Mesenchymal stem cell (in vitro differentiated cells and primary cell): ENCODE measurements at places on chromosomes 7 and 10.

GRCh38 chr10:102581981-102582580 lies 62.2 kb upstream of the TRIM8 start:
- no peak for DNase-seq

GRCh38 chr7:131537571-131537978 lies 18.9 kb downstream of the PODXL start:
- DNase-seq, result no peak

DNA sequence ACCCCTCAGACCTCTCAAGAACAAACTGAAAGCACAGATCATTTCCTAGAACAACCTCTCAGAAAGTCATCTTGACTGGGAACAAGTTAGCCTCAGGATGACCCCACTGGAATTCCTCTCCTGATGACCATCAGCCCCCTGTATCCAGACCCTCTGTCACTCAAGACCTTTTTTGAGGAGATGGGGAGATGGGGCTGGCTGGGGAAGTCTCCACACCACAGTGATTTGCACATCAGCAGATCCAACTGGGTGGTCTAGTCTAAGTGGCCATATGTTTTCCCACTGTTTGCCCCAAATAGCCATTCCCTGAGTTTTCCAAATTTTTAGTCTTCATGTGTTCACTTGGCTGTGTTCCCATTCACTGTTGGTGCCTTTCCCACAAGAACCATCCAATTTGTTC lies 452.4 kb upstream of the NPVF start:
- DNase-seq, result no peak

DNA sequence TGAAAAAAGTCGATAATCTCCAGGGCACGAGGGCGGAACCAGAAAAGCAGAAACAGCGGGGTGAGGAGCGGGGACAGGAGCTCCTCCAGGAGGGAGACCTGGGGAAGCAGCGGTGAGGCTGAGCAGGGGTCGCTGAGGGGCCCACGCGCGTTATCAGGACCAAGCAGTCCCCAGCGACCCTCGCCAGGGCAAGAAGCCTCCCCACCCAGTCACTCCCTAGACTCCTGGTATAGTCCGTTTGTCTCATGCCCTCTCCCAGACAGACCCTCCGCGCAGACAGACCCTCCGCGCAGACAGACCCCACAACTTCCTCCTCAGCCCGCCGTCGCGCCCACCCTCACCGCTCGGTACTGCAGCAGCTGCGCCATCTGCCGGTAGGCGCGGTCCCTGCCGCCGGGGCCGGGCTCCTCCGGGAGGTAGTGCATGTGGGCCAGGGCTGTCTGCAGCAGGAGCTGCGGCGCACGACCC lies 6.3 kb downstream of the ATG9B start:
- peak; percentile 51 for DNase-seq

DNA sequence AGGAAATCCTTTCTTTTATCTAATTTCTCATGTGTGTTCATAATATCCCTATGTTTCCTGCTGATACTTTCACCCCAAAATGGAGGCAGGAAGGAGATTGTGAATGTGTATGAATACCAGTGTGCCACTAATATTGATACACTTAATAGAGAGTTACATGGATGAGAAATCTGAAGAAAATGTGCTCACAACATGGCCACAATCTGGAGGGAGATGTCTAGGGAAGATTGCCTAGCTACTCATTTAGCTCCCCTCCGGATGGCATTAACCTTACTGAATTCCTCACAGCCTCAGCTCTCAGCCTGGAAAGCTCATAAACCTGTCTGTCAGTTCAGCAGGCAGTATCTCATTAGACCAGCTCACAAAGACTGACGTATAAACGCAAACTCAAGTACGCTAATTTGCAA lies 23.4 kb upstream of the DMTF1 start:
- DNase-seq, result no peak

GRCh38 chr10:10830293-10830986 lies 187.2 kb upstream of the CELF2 start:
- DNase-seq, result peak; percentile 93

- DNase-seq, result peak; percentile 32
These were observed 13.1 kb upstream of the HABP2 start for GRCh38 chr10:113539789-113540188.

- DNase-seq, result no peak
These were observed 46.2 kb downstream of the MINDY4 start for GRCh38 chr7:30817371-30817767.

DNA sequence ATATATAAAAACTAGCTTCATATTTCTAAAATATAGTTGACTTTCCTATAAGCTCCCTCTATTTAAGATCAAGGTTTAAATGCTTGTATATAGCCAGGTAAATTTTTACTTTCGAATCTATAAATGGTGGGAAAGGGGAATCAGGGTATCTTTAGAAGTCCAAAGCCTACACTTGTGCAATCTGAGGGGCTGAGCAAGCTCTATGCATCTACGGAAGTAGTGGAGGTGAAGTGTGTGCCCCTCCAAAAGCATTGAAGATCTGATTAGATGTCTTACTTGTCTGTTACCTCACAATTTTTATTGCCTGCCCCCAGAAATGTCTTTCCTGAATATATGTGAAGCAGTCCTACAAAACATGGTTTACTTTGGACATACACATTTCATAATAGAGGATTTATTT lies 1.6 kb downstream of the AKAP9 start:
- DNase-seq, result no peak

- no peak for DNase-seq
These were observed 27.6 kb upstream of the SFMBT2 start for GRCh38 chr10:7438196-7438986.

- DNase-seq, result no peak
These were observed 74.4 kb upstream of the LSM8 start for GRCh38 chr7:118109607-118110006.

GRCh38 chr10:115514895-115515294 lies 421.7 kb downstream of the ATRNL1 start:
- DNase-seq, result peak; percentile 5

GRCh38 chr10:104472505-104472904 lies 118.9 kb downstream of the CFAP58 start:
- DNase-seq, result no peak

DNA sequence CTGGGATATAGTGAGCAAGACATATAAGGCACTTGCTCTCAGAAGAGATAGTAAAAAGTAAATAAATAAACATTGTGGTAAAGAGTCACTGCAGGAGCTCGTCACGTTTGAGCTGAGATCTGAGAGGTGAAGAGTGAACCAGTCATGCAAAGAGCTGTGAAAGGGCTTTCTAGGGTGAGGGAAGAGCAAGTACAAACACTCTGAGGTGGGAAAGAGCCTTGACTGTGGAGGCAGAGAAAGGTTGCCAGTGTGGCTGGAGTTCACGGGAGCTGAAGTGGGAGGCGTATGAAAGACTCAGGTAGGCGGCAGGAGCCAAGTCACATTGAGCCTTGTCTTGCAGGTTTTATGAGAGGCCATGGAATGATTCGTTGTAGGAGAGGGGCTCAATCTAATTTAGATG lies 141.0 kb downstream of the C1GALT1 start:
- DNase-seq, result peak; percentile 12

DNA sequence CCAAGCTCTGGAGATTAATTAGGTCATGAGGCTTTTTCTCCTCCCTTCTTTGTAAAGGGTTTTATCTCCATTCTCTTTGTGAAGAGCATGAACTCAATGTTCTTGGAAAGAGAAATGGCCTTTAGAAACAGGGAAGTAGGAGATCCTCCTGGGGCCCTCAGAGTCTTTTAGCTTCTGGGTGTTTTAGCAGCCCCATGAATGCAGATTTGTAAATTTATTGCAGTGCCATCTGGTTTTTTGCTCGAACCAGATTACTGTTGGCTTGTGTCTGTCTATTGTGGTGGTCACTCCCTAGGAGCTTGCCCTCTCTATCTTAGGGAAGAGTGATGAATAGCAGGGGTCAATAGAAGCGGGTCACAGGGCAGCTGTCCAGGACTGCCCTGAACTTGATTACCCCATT lies 110.6 kb downstream of the BTRC start:
- DNase-seq, result no peak

GRCh38 chr10:49748006-49748405 lies 14.1 kb downstream of the OGDHL start:
- DNase-seq, result no peak

GRCh38 chr7:16268821-16269768 lies 152.2 kb downstream of the CRPPA start:
- DNase-seq, result peak; percentile 66

- peak; percentile 59 for DNase-seq
These were observed 558 bp downstream of the ARHGAP22 start for GRCh38 chr10:48604039-48604990.

- peak; percentile 44 for DNase-seq
These were observed at the start of gene GRM8 for GRCh38 chr7:127252778-127253280. Gene GRM8 (minus strand): TSS chr7:127252941.

DNA sequence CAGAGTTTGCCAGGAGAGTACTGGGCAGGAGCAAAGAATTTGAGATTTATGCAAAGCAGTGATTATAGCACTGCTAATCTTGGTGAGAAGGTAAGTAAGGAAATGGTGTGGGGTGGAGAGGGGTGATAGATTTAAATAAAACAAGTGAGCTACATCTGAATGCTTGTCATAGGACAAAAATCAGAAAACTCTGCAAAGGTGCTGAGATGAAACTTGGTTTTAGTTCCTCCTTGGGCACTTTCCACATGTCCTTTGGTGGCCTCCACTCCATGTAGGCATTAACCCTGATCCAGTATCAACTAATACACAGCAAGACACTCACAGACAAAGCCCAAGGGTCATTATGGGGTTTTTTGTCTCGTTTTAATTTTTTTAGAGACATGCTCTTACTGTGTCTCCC lies 25.7 kb upstream of the FAM107B start:
- no peak for DNase-seq

- no peak for DNase-seq
These were observed 101.3 kb downstream of the SDHAF3 start for GRCh38 chr7:97218767-97219166.

DNA sequence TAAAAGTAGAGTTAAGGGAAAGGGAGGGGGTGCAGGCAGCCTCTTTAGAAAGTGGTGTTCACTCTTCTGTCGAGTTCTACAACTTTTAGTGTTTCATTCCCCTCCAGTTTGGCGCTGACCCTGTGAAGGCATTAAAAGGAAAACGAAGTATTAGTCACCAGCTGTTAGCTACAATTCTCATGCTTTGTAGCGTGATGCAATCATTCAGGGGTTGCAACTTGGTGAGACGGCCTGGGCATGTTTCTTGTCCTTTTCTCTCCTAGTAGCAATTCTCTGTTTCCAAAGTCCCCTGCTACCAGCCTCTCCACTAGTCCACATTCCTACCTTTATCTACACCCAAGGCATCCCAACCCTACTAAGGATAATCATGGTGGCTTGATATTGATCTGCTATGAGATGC lies 33.7 kb upstream of the DGKI start:
- DNase-seq, result peak; percentile 76

- peak; percentile 92 for DNase-seq
These were observed 99.9 kb downstream of the CUBN start for GRCh38 chr10:17029581-17030271.

- DNase-seq, result no peak
These were observed 48.1 kb downstream of the SH2D4B start for GRCh38 chr10:80585812-80586211.

DNA sequence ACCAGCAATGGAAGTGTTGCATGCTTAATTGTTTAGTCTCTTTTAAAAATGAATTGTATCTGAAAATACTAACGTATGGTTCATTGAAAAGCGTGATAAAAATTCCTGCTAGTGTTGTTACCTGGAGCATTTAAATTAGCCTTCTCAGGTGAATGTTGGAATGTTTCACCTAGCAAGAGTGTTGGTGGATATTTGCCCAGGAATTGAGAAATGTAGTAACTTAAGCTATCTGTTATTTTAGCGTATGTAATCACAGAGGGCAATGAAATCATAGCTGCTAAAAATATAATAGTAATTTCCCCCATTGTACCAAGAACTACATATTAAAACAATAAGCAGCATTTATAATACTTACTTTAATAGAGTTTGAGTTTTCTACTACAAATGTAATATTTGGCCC lies 166.1 kb upstream of the KIAA1217 start:
- no peak for DNase-seq

- no peak for DNase-seq
These were observed 8.4 kb upstream of the LFNG start for GRCh38 chr7:2510909-2511768.

GRCh38 chr7:84548366-84549365 lies 354.1 kb upstream of the SEMA3A start:
- DNase-seq, result peak; percentile 68

- peak; percentile 34 for DNase-seq
These were observed 92.2 kb upstream of the DDC start for GRCh38 chr7:50657341-50657873.

DNA sequence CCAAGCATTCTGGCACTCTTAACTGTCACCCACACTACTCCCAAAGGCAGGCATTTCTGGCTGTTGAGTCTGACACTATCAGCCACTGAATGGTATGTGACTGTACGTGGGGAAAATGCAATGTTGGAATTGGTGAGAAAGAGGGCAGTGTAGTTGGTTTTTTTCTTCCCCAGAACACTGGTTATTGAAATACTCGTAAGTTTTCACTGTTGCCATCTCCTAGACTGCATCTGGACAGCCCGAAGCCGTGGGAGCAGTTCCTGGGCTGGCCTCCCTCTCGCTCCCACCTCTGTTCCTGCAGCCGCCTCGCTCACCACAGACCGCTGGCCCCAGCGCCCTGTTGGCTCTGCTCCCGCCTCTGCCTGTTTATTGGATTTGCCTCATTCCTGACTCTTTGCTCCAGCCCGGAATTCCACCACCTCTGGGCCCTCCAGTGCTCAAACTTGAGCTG lies 5.7 kb downstream of the PLCE1 start:
- DNase-seq, result peak; percentile 35

GRCh38 chr7:38274486-38274885 lies 1.1 kb upstream of the TARP start:
- DNase-seq, result no peak

DNA sequence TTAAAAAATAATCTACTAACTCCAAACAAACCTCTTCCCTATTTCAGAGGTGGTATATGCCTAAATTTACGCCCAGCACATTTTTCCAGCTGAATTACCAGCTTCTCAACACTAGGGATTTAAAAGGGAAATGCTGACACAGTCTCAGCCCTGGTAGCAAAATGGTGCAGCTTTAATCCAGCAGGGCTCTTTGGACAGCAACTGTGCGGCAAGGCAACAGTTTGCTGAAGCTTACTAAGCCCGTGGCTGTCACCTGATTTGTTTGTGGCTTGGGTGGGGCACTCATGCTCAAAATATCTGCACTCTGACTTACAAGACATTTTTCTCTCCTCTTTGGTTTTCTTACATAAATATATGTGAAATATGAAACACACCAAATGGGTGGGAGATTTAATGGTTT lies 206.7 kb downstream of the POU6F2 start:
- no peak for DNase-seq

DNA sequence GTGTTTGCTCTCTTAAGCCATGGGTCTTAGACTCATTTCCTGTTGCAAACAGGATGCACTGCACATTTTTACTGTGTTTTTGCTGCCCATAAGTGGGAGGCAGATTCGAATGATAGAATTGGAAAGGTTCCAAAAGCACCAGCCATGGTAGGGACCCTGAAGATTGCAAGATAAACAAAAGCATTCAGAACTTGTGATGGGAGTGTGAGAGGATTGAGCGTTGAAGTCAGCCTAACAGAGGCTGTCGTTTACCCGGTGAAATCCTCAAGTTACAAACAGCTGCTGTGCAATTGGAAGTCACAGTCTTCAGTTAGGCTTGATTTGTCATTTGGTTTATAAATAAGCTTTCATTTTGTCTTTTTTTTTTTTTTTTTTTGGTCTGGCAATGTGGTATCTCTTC lies 192.7 kb upstream of the MKI67 start:
- DNase-seq, result no peak
